ENCODE measurements at places on chromosomes 7 and 10.

DNA sequence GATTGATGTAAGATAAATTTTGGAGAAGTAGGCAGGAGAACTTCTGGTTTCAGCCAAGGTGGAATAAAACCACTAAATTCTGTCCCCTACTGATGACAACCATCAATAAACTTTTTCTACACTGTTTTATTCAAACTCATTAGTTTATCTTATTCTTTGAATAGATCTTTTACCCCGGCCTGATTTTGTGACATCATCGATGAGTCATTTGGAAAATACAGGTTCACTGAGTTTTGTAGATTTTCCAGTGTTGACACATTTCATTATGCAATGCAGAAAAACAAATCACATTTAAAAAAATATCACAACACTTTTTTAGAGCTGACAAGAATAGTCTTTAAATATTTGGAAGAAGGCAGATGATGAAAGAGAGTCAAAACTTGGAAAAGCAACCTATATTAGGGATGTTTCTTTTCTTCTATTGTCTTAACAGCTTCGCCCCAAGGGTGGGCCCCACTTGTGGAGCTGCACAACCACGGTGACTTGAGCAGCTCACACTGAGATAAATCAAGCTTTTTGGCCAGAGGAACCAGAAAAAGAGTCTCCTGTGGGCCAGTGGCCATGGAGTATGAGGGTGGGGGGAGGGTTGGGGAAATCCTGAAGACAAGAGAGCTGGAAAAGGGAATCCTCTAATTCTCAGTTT is 112.8 kb downstream of the PTEN start:
- DNase-seq: no peak

DNA sequence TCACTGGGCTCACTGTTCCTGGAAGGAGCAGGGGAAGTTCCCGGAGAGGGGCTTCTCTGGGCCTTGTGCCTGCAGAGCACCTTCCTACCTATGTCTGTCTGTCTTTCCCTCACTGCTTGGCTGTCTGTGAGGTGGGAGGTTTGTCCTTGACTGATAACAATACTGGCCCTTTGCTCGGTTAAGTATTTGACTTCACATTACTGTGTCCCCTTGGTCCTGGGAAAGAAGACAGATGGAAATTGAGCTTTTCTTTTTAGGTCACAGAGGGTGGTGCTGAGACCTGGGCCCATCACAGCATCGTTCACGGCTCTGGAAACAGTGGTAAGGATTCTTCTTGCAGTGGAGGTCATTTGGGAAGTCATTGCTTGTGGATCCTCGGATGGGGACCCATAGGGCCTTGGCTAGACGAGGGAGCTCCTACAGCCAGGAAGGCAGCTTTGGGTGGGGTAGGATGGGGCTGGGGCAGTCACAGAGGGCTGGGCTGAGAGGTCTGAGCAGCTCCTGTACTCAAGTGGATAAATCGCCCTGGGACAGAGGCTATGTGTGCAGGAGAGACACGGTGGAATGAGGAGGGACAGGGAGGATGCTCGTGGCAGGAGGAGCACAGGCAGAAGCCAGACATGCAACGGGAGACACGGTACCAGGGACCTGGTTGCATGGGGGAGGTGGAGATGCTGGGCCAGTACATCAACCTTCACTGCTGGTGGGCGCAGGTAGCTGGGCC is 450.2 kb downstream of the PLXNA4 start:
- no peak for DNase-seq

DNA sequence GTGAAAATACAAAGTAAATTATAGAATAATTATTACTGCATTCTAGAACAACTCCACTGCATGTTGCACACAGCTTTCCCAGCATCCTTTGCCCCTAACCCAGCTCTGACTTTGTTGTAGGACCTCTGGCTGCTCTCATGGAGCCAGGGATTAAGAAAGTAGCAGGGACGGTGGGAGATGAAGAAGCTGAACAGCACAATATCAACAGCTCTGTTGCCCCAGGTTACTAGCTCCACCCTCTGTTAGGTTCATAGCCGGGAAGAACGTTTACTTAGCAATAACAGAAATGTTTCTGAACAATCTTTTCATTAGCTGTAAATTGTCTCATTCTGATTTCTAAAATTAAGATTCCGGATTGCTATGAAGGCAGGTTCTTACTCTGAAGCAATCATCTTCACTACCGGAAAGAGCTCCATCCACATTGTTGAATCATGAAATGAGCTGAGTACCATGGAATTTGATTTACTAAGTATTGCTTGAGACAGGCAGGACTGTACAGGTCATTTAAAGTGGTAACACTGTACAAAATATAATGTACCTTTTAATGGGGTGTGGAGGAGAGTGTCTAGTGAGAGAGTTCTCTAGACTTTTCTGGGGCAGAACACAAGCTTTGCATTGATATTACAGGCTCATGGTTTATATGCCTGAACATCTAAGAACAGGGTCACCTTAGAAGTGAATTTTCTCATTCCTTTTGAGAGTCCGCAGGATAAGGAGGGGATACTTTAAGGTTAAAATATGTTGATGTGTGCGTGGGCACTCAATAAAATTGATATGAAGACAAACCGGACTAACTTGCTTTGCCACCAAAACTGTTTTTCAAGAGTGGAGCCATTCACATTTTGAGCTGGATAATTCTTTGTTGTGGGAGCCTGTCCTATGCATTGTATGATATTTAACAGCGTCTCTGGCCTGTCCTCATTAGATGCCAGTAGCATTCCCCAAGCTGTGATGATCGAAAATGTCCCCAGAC is 20.8 kb upstream of the RAB18 start:
- DNase-seq: no peak

GRCh38 chr7:124460056-124460450 is 305.5 kb downstream of the GPR37 start:
- no peak for DNase-seq

DNA sequence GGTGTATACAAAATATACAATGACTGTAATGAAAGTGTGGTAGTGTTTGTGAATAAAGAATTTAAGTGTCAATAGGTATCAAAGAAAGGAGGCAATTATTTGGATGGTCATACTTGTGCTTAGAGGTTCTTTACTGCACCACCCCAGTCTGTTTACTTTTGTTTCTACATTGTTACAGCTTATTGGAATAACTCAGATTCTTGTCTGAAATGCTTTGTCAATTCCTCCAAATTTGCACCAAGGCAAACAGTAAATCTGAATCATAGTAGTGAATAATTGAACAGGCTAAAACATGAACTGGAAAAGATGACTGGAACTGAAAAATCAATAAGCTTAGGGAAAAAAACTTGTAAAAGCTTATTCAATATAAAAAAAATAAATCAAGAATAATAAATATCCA is 319.2 kb downstream of the EXOC4 start:
- DNase-seq: no peak

- no peak for DNase-seq
Observed at GRCh38 chr7:50852901-50853300, 70.2 kb upstream of the GRB10 start.

- no peak for DNase-seq
Observed at GRCh38 chr7:41921453-41921981, 218.6 kb upstream of the INHBA start.

DNA sequence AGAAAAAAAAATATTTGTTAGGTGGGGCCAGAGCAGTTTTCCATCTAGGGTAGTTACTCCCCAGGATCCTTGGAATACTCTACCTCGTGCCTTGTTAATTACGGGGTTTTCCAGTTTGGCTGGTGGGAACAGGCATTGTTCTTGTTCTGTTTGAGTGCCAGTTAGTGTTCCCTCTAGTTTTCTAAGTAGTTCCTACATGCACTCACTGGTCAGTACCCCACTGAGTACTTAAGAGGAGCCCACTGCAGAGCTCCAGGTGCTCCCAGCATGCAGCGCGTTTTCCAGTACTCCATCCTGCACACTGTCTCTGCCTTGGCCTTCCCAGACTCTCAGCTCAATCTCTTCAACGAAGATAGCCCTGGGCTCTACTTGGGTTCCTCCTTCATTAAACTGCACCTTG is 58.0 kb downstream of the AHCYL2 start:
- DNase-seq: no peak

GRCh38 chr10:52609071-52609470 is 163.5 kb downstream of the MBL2 start:
- no peak for DNase-seq

GRCh38 chr10:70699063-70699658 is 26.9 kb downstream of the ADAMTS14 start:
- no peak for DNase-seq

- no peak for DNase-seq
Observed at GRCh38 chr10:13338390-13339110, 9.5 kb downstream of the SEPHS1 start.

GRCh38 chr7:84912993-84913635 is 273.7 kb downstream of the SEMA3D start:
- no peak for DNase-seq

DNA sequence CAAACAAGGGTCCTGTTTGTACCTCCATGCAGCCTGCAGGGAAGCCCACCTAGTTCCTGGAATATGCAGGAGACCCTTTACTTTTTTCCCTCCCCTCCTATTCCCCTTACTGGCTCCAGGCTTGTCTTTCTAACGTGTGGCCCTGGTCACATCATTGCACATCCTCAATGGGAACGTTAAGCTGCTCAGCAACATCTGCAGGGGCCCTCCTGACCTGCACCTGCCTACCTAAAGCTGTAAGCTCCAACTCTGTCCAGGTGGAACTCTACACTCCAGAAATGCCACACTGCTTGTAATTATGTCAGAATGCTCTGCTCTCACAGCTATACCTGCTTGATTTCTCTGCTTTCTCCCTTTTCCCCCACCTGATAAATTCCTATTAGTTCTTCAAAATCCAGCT is 72.1 kb downstream of the ARMC3 start:
- no peak for DNase-seq

DNA sequence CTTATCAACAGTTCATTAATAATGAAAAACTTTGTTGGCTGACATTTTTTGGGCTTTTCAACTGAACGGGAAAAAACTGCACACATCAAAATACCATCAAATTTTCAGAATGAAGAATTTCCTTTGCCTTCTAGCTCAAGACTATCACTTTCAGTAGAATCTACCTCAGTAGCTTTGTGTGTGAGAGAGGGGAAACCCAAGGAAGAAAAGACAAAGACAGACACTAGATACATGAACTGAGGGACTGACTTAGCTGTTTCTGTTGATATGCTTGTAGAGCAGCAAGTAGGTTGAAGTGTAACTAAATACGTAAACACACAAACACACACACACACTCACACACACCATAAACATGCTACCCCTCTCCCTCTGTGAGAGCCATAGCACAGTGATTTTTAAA is 257.1 kb downstream of the CDK14 start:
- DNase-seq: no peak

- DNase-seq: no peak
Observed at GRCh38 chr10:52249850-52250395, 64.2 kb upstream of the DKK1 start.

GRCh38 chr10:113929522-113929921 is 75.1 kb downstream of the NHLRC2 start:
- DNase-seq: no peak

DNA sequence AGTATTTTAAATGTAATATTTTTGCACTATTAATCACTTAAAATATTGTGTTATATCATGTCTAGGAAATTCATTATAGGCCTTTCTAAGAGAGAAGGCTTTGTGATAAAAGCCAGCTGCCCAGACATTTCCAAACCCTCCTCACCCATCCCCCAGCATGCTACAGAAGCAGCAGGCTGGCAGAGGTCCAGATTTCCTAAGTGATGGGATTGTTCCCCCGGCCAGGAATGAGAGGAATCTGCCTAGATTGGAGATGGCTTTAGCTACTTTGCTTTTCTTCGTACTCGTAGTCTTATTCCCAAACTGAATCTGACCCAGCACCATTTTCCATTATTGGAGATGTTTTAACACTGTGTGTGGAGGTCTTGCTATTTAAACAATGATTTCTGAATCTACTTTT is 29.4 kb downstream of the CDK14 start:
- peak; percentile 63 for DNase-seq

DNA sequence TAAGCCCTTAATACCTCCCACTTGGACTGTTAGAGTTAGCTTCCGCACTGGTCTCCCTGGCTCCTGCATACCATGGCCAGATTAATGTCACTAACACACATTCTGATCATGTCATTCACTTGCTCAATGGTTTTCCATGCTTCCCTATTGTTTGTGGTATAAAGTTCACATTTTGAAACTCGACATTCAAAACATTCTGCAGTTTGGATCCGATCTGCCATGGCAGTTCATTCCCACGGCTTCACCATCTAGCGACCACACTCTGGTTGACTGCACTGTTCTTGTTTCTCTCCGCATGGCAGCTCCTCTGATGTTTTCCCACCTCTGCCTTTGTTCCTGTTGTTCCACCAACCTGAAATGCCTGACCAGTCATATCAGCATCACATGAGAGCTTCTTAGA is 87.4 kb upstream of the WAC start:
- DNase-seq: no peak

DNA sequence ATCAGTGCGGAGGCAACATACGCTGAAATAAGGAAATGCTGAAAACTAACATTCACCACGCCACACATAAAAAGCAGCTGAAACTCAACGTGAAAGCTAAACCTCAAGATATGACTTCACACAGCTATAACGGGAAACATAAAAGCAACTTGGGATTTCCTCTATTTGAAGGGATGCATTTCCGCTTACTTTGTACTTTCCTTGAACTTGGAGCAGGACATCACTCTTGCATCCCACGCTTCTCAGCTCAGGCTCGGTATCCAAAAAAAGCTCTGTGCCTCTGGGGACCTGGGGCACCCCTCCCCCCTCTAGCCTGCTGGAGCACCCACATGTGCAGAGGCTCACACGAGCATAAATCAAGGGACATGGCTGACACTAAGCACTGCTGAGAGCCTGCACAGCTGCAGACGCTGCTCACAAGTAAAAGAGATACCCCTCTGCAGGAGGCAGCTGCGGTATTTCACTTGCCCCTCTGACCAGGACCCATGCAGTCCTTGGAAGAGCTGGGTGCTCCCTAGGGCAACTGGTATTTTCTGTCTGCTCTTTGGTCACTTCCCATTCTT is 34.2 kb downstream of the PARD3 start:
- DNase-seq: peak; percentile 8

- DNase-seq: no peak
Observed at GRCh38 chr10:108454224-108454623, 1289.7 kb upstream of the SORCS1 start.

DNA sequence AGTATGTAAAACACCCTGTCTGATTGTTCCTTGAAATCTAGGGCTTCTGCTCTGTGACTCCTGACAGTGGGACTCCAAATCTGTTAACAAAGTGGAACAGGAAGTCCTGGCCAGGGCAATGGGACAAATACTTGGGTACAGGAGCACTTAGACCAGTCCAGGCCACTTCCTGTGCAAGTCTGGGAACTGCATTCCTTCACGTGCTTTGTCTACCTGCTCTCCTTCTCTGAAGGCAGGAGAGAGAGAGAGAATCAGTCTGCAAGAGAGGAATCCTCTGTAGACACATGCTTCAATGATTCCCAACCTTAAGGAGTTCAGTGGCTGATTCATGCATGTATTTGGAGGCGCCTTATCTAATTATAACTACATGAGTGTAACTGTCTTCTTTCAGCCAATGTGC is 530.2 kb downstream of the GATA3 start:
- no peak for DNase-seq

- DNase-seq: no peak
Observed at GRCh38 chr10:118701529-118702323, 53.0 kb downstream of the CACUL1 start.

DNA sequence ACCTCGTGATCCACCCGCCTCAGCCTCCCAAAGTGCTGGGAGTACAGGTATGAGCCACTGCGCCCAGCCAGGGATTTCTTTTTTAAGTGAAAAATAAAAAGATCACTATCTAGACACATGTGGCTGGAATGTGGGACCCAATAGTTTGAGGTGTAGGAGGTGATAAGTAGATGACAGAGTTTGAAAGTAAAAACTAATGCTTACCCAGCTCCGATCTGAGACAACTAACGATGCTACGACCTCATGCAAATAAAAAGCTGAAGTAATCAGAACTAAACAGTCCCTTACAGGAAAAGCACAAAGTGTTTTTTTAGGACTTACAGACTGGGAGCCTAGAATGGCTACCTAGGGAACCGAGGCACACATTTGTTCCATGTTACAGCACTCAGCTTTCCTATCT is 23.0 kb downstream of the PCGF6 start:
- no peak for DNase-seq
